Fibroblast of skin of abdomen (primary cell): ENCODE measurements at places on chromosomes 1 and 21.
A peak's percentile ranks its signal among the peaks of the same experiment; 100 is the strongest.

- no peak for DNase-seq
These were observed 6.4 kb upstream of the LDLRAD1 start for GRCh38 chr1:54024358-54024757.

DNA sequence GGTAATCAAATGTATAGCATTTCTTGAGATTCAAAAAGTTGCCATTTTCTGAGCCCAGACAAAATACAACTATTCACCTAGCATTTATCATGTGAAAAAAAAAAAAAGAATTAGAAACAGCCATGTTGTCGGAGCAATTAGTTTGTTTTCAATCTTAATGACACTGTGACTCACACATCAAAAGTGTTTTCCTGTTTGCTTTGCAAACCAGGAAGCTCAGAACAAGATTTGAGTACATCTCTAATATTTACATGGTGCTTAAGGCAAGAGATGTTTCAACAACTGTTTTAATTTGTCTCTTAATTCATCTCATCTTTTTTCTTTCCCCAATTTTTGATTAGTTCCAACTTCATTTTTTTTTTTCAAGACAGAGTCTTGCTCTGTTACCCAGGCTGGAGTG lies 62.5 kb upstream of the CAPZB start:
- DNase-seq: no peak

DNA sequence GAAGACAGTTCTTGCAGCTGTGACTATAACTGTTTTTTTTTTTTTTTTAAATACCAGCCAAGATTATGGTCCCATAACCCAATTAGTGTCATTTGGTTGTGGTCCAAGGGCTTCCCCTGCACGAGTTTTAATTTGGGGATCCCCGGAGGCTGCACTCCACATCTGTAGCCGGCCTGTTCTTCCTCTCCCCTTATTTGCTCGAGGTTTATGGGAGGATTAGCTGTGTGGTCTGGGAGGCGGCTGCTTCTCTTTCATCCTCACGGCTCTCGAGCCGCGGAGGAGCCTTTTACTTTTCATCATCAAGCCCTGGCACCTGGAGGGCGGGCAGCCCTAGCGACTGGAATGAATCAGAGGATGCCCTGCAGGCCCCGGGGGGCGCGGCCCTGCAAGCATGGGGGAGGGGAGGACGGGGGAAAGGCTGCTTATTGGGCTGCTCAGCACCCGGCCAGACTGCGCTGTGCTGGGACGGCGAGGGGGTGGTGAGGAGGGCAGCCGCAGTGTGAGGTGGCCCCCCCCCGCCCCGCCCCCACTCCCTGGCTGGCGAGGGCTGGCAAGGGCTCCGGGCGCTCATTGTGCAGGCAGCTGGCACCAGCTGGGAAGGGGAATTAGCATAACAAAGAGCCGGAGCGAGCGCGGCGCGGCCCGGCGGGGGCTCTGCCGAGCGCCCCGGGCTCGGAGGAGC lies 18.5 kb downstream of the SERTAD4 start:
- DNase-seq: no peak

DNA sequence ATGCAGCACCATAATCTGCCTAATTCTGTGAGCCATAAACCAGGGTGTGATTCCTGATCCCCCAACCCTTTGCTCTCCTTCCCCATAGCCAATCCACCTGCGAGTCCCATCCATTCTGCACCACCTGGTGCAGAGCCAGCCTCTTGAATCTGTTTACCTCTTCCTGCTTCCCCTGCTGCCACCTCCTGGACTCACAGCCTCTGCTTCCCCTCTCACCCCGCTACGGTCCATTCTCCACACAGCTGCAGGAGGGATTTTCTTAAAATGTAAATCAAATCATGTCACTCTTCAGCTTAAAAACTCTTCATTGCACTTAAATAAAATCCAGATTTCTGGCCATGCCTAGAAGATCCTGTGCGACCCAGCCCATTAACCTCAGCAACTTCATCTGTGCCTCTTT lies 186.7 kb downstream of the FOXD2 start:
- DNase-seq: no peak

DNA sequence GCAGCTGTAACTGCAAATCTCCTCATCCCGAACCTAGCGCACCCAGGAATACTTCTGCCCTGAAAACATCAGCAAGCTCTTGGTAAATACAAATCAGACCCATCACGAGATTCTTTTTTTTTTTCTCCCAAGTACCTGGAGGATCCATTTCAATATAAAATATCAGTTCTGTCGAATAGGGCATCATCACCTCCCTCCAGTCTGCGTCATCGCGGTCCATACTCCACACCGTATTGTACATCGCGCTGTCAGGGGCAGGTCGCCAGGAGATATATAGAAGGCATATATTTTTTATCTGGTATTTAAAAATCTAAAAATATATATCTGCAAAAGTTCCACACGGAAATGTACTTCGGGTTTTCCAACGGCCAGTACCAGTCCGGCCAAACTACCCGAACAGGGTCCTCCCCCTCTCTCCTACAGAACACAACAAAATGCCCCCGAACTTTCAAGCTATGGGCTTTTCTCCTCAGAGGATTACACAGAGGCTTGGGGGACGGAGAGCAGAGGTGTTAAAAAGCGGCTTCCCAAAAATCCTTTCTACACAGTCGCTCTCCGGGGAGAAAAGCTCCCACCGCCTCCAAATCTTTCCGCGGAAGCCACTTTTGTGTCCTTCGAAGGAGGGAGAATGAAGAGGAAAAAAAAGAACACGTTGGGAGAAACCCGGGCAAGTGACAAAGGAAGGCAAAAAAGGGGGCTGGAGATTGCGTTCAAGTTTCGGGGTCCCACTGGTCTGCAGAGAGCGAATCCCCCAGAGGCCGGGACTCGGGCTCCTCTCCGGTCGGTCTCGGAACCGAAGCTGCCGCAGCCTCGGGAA lies 509 bp downstream of the PIK3R3 start:
- peak; percentile 33 for DNase-seq

- peak; percentile 40 for DNase-seq
These were observed 322.8 kb downstream of the KCTD3 start for GRCh38 chr1:215889871-215890270.

- DNase-seq: no peak
These were observed 715.3 kb upstream of the CXADR start for GRCh38 chr21:16797540-16797939.

DNA sequence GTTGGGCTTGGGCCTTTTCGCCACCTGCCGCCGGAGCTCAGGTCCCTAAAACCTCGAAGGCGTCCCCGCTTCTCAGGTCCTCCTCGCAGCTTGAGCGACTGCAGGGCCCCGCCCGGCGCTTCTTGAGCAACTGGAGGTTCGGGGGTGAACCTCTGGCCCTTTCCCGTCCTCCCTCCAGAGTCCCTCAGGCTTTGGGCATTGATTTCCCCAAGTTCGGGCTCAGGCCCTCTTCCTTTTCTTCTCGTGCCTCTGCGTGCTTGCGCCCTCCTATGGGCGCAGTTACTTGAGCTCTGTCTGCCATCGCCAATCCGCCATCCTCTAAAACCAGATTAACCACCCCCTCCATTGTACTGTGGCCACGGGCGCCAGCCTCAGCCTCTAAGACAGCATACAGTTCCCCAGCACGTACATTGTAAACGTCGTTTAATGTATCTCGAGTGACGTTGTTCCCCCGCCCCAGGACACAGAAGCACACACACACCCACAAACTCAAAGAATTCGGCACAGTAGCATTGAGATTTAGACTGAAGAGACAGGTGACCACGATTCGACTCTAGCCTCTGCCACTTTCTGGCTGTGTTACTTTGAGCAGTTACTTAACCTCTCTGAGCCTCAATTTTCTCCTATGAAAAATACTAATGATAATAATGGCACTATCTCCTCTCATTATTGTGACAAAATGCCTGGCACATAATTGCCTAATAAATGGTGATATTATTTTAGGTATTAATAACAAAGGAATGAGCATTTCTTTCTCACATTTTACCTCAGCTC lies 22.6 kb downstream of the BTG2 start:
- peak; percentile 33 for DNase-seq

DNA sequence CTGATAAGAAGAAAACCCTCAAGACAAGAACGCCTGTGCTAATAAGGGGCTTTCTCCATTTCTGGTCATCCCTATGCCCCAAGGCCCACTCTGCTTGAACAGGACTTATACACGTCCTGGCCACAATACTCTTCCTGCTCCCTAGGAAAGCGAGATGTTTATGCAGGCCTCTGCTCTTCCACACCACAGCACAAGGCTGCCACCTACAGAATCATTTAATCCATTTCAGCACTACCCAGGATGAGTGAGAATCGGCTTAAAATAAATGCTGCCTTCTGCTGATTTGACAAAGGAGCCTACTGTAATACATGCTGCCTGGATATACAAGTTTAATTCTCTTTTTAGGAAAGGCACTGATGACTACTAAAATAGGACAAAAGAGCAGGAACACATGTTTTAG lies 29.4 kb downstream of the FRRS1 start:
- peak; percentile 67 for DNase-seq

- peak; percentile 89 for DNase-seq
These were observed 60.0 kb downstream of the TNFSF18 start for GRCh38 chr1:172990598-172991215.

GRCh38 chr1:168287237-168287664 lies 6.6 kb downstream of the TBX19 start:
- peak; percentile 31 for DNase-seq

DNA sequence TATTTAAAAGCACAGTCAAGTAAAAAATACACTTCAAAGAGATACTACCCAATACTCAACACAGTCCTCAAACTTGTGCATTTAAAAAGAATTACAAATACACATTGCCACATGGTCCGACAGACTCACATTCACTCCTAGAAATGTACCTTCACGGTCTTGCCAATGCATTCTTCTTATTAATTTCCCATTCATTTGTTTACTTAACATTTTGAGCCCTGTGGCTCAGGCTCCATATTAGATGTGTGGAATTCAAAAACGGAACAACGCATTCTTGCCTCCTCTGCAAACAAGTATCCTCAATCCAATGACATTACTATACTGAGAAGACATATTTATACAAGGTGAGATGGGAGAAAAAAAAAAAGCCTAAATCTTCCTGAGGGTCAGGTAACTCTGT lies 2.5 kb upstream of the DUSP23 start:
- DNase-seq: no peak

GRCh38 chr1:230754796-230755195 lies 7.6 kb downstream of the CAPN9 start:
- DNase-seq: peak; percentile 26

GRCh38 chr1:229153955-229154548 lies 116.9 kb upstream of the RAB4A start:
- no peak for DNase-seq

DNA sequence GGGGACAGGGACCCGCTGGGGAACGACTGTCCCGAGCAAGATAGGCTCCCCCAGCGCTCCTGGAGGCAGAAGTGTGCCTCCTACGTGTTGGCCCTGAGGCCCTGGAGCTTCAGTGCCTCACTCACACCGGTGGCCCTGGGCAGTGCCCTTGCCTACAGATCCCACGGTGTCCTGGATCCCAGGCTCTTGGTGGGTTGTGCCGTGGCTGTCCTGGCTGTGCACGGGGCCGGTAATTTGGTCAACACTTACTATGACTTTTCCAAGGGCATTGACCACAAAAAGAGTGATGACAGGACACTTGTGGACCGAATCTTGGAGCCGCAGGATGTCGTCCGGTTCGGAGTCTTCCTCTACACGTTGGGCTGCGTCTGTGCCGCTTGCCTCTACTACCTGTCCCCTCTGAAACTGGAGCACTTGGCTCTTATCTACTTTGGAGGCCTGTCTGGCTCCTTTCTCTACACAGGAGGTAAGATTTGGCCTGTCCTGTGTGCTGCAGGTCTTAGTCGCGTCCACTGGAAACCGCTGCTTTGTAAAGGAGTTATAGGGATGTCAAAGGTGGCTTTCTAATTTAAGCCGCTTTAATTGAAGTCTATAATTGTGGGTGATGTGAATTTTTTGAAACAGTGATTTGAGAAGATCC lies 717 bp downstream of the UBIAD1 start:
- DNase-seq: no peak

DNA sequence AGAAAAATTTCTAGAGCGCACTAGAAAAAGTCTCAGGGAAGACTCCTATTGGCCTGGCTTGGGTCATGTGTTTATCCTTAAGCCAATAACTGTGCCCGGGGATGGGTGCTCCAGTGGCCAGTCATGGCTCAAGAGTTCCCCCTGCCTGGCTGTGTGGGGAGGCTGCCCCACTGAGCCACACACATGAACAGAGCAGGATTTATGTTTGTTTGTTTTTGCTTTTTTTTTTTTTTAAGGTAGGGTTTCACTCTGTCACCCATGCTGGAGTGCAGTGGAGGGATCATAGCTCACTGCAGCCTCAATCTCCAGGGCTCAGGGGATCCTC lies 21.8 kb downstream of the EDN2 start:
- no peak for DNase-seq

- no peak for DNase-seq
These were observed 248.9 kb downstream of the FGGY start for GRCh38 chr1:59545830-59546229.

DNA sequence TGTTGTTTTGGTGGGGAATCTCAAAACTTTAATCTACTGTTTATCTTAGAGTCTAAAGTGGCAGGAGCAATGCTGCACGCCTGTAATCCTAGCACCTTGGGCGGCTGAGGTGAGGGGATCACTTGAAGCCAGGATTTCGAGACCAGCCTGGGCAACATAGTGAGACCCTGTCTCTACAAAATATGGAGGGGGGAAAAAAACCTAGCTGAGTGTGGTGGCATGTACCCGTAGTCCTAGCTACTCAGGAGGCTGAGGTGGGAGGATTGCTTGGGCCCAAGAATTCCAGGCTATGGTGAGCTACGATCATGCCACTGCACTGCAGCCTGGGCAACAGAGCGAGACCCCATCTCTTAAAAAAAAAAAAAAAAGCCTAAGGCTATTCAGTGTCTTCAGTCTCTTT lies 38.1 kb downstream of the POFUT2 start:
- no peak for DNase-seq
